ENCODE measurements at places on chromosomes 2 and 18.

DNA sequence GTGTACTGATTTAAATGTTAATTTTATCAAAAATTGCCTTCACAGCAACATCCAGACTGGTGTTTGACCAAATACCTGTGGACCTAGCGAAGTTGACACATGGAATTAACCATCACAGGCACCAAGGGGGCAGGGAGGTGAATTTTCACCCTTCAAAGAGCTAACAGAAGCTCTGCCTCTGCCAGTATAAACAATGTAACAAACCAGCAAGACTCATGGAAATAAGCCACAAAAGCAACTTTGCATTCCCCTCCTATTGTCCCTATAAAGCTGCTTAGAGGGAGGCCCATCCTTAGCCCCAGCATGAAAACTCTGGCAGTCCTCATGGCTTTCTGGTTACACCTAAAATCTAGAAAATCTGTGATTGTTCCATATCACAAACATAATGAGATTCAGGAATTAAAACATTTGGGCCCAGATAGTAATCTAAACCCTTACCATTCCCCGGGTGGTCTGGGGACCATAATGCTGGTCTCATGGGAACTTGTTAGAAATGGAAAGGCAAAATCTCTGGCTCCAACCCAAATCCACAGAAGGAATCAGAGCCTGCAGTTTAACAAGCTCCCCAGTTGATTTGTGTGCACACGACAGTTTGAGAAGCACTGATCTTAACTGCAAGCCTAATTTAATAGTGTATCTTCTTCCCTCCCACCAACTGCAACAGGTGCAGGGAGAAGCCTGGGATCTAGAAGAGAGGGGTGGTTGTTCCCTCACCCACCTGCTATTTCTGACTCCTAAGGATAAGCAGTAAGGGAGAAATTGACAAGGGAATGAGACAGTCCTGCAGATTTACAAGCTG, 23.1 kb downstream of the SERPINB11 start:
- no peak for DNase-seq

DNA sequence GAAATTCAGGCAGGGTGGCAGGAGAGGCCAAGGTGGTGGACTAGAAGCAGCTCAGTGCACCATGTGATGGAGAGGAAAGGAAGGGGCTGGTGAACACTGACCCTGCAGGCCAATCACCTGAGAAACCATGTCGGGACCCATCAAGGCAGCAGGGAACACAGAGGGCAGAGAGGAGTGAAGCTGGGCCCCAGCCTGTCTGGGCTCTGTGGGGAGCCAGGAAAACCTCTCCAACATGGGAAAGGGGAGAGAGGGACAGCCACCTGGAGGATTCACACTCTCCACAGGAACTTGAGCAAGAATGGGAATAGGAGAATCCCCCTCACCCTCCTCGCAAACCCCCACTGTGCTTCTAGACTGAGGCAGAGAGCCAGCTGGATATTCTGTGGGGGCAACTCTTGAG, 85.5 kb upstream of the CYP26B1 start:
- no peak for DNase-seq

DNA sequence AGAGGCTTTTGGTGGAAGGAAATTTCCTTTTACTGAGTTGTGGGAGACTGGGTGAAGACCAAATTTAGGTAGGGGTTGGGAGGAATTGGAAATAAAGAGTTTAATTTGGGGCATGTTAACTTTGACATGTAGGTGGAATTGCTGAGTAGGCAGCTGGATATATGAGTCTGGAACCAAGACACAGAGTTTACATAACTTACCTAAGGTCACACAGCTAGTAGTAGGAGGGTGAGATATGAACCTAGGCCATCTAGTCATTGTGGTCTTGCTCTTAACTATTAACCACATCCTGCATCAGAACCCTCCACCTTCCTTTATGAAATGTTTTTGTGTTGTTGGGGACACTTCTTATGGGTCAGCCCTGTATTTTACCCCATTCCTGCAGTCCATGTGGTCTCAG, 113.1 kb downstream of the ICOS start:
- DNase-seq, result no peak

- no peak for DNase-seq
Measured at GRCh38 chr2:148670773-148671172, 26.2 kb downstream of the EPC2 start.

GRCh38 chr2:47303341-47304148, 99.4 kb upstream of the MSH2 start:
- no peak for DNase-seq
